Gastrocnemius medialis (tissue), 4 donors: ENCODE measurements at places on chromosomes 3 and 15. TPM values are rescaled to one million over a fixed set of nuclear protein-coding genes. Genes with fewer than 3 reads are reported as not detected.
A peak's percentile ranks its signal among the peaks of the same experiment; 100 is the strongest.

ZNF662 gene
- 0.86 TPM for total RNA-seq

STAC gene
- total RNA-seq: 1.6 TPM

VEPH1 gene
- not detected for total RNA-seq

DBR1 gene
- total RNA-seq: 6.7 TPM

GABPB1 gene
- total RNA-seq: 7.4 TPM

AP3S2 gene
- total RNA-seq: 48.4 TPM

SYNPR gene
- not detected for total RNA-seq

GOLGA8Q gene
- total RNA-seq: 0.97 TPM

CEP63 gene
- total RNA-seq: 22.2 TPM

TTLL13 gene
- total RNA-seq: not detected

- H3K27ac ChIP-seq: peak overlapping the region; percentile 98
- DNase-seq: peak; percentile 88
- peak overlapping the region; percentile 98 for H3K4me3 ChIP-seq
- H3K27me3 ChIP-seq: no peaks in the 10 kb centered on the region
- H3K36me3 ChIP-seq: no peaks in the 10 kb centered on the region
Observed at GRCh38 chr15:75452865-75453702, 1.6 kb upstream of the SIN3A start.

DNA sequence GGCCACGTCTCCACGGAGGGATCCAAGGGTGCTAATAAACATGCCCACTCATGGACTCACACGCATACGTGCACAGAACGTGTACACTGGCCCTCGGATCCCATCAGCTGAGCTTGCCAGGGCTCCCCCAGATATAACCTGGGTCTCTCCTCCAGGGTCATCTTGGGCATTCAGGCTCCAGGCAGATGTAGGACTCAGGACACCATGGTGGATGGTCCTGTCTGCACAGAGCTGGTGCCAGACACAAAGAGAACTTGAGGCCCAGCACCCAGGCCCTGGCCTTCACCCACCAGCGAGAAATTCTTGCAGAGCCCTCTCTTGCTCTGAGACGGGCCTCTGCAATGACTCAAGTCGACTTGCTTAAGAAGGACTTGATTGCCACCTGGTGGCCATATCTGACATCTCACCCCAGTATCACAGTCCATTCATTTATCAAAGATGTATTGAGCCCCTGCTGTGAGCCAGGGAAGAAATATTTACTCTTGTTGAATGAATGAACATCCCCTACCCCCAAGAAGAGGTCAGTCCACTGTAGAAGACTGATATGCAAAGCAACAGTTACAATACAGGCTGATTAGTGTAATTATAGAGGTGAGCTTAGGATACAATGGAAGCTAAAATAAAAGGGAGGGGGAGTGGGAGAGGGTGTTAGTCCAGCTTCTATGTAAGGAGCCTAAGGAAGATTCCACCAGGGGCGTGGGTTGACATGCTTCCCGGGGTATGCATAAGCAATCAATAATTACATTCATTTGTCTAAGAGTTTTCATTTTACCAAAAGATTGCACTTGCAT, 34.2 kb upstream of the VPS8 start:
- H3K4me1 ChIP-seq: no peaks in the 10 kb centered on the region
- no peaks in the 10 kb centered on the region for H3K36me3 ChIP-seq
- H3K4me3 ChIP-seq: no peak overlapping the region
- no peak overlapping the region for H3K27ac ChIP-seq
- no peaks in the 10 kb centered on the region for H3K27me3 ChIP-seq

GRCh38 chr3:58668247-58668646, 1.7 kb upstream of the FAM3D start:
- no peak for DNase-seq
- H3K4me3 ChIP-seq: no peak overlapping the region
- H3K27me3 ChIP-seq: no peaks in the 10 kb centered on the region
- no peaks in the 10 kb centered on the region for H3K4me1 ChIP-seq
- no peak overlapping the region for H3K27ac ChIP-seq

DNA sequence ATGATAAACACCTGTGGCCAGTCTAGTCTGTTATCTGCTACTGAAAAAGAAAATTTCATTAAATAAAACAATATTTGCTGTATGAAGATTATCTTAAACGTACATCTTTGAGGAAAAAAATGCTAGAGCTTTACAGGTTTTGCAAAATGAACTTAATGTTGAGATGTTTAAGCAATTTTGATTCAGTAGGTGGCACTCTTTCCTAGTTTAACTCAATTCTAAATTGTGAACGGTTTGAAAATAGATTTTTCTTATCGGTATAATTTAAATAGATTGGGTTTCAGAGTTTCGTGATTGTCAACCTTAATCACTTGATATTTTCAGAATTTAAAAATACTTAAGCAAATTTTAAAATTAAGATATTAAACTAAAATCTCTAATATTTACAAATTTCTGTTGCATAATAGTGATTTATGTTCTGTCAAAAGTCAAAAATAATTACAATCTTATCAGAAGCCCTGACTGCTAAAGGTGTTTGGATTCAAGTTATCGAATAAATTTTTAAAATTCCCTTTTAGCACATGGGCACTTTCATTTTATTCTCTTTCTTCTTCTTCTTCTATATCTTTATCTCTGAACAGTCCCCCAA, 7.0 kb upstream of the RNF111 start:
- H3K27me3 ChIP-seq: no peaks in the 10 kb centered on the region
- H3K36me3 ChIP-seq: no peaks in the 10 kb centered on the region
- H3K4me1 ChIP-seq: no peaks in the 10 kb centered on the region
- no peak overlapping the region for H3K4me3 ChIP-seq
- DNase-seq: no peak

GRCh38 chr3:41574900-41575299, 375.6 kb downstream of the CTNNB1 start:
- no peak for DNase-seq
- no peaks in the 10 kb centered on the region for H3K4me1 ChIP-seq
- no peaks in the 10 kb centered on the region for H3K36me3 ChIP-seq
- H3K4me3 ChIP-seq: no peak overlapping the region
- H3K27me3 ChIP-seq: no peaks in the 10 kb centered on the region

- peak; percentile 43 for DNase-seq
- no peaks in the 10 kb centered on the region for H3K27me3 ChIP-seq
- H3K27ac ChIP-seq: no peak overlapping the region
- H3K36me3 ChIP-seq: no peaks in the 10 kb centered on the region
- H3K4me1 ChIP-seq: peaks cover 5% of the 10 kb centered on the region
Observed at GRCh38 chr3:27666708-27667107, 55.4 kb downstream of the EOMES start.

DNA sequence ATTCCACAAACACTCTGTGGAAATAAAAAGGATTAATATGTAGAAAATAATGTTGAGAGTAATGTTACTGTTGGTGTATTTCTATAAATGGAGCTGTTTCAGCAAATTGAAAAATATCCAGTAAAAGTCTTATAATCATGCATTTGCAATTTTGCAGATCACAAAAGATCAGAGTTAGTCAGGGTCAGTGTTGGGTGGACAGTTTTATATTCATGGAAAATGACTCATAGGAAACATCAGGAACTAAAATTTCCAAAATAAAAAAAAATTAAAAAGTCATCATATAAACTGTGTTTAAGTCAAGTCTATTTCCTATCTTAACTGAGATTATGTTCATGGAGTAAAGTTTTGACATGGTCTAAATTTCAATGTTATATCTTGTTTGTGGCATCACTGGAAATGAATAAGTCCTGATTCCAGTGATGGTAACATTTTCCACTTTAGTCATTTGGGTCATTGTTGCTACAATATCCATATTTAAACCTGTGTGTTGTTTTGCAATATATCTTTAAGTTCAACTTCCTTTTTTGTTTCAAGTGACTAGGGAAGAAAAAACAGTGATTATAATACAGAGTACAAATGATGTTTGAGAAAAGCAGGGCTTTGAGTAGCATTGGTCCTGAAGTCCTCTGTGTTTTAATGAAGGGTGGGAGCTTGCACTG, 37.8 kb downstream of the MITF start:
- no peak for DNase-seq
- no peak overlapping the region for H3K27ac ChIP-seq
- no peak overlapping the region for H3K4me3 ChIP-seq
- peaks cover 66% of the 10 kb centered on the region for H3K4me1 ChIP-seq

DNA sequence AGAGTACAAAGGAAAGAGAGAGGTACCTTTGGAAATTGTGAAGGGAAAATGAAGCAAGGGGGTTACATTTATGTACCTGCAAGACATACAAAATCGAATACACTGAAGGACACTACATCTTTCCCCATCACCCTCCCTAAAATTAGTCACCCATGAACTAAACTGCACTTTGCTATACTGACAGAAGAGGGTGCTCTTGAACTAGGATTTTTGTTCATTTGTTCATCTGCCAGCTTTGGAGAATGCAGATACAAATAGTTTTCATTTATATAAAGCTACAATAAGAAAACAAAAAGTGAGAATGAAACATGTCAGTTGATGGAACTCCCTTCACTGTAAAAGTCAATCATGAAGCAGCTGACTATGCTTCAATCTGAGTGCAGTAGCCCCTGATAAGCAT, 55.7 kb downstream of the PCCB start:
- H3K4me3 ChIP-seq: no peak overlapping the region
- no peak overlapping the region for H3K27ac ChIP-seq
- no peaks in the 10 kb centered on the region for H3K4me1 ChIP-seq
- H3K27me3 ChIP-seq: no peaks in the 10 kb centered on the region
- no peak for DNase-seq

GRCh38 chr15:70337277-70338186, 239.8 kb upstream of the TLE3 start:
- H3K27ac ChIP-seq: no peak overlapping the region
- H3K27me3 ChIP-seq: no peaks in the 10 kb centered on the region
- no peaks in the 10 kb centered on the region for H3K4me1 ChIP-seq
- no peak overlapping the region for H3K4me3 ChIP-seq

GRCh38 chr15:91465086-91465485, 365.0 kb downstream of the SV2B start:
- no peak overlapping the region for H3K4me3 ChIP-seq
- no peaks in the 10 kb centered on the region for H3K4me1 ChIP-seq
- no peak overlapping the region for H3K27ac ChIP-seq
- H3K36me3 ChIP-seq: no peaks in the 10 kb centered on the region

DNA sequence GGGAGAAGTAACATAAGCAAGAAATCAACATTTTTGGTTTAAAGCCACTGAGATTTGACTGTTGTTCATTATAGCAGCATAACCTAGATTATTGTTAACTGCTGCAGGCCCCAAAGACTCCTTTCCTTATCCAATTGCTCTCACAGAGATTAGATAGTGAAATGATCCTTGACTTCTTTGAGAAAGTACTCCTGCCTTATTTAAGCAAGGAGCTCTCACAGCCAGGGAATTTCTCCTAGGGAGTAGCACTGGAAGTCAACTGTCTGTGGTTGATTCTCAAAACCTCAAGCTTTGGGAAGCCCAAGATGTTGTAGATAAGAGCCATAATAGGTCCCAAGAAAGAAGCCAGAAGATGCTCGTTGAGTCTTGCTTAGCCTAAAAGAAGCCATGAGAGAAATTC, 151.8 kb upstream of the TSC22D2 start:
- no peaks in the 10 kb centered on the region for H3K27me3 ChIP-seq
- H3K4me3 ChIP-seq: no peak overlapping the region
- H3K27ac ChIP-seq: peak overlapping the region; percentile 78
- DNase-seq: no peak
- H3K4me1 ChIP-seq: peaks cover 40% of the 10 kb centered on the region

- no peaks in the 10 kb centered on the region for H3K36me3 ChIP-seq
- H3K27me3 ChIP-seq: no peaks in the 10 kb centered on the region
- DNase-seq: no peak
- H3K4me3 ChIP-seq: no peak overlapping the region
Observed at GRCh38 chr3:66592016-66592761, 91.4 kb upstream of the LRIG1 start.

- no peaks in the 10 kb centered on the region for H3K27me3 ChIP-seq
- H3K36me3 ChIP-seq: no peaks in the 10 kb centered on the region
- no peak for DNase-seq
- H3K4me3 ChIP-seq: no peak overlapping the region
- peak overlapping the region; percentile 29 for H3K27ac ChIP-seq
Observed at GRCh38 chr3:79246875-79247724, 520.7 kb downstream of the ROBO1 start.

GRCh38 chr15:91863621-91864255, 10.2 kb downstream of the SLCO3A1 start:
- no peaks in the 10 kb centered on the region for H3K27me3 ChIP-seq
- H3K27ac ChIP-seq: no peak overlapping the region
- no peak overlapping the region for H3K4me3 ChIP-seq
- H3K4me1 ChIP-seq: peaks cover 45% of the 10 kb centered on the region
- no peaks in the 10 kb centered on the region for H3K36me3 ChIP-seq

GRCh38 chr15:73518876-73519733, 76.1 kb downstream of the REC114 start:
- no peak overlapping the region for H3K27ac ChIP-seq
- DNase-seq: no peak
- H3K36me3 ChIP-seq: no peaks in the 10 kb centered on the region
- H3K4me3 ChIP-seq: no peak overlapping the region
- H3K27me3 ChIP-seq: no peaks in the 10 kb centered on the region

DNA sequence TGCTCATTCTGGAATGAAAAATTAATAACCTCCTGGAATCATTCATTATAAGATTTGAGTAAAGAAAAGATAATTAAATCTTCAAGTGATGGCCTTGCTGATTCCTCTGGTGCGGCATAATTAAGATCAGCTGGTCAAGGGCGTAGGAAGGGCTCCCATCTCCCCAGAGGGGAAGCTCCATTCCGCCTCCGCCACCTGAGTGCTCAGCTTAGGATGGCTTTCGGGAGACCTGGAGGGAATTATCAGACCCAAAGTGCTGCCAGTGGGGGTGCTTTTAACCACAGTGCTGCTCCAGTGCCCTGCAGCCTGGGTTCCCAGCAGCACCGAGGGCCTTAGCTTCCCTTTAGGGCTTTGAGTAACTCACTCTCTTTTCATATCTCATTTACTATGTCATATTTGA, 556.6 kb upstream of the RGMA start:
- H3K4me3 ChIP-seq: no peak overlapping the region
- no peak for DNase-seq
- no peaks in the 10 kb centered on the region for H3K4me1 ChIP-seq
- H3K27me3 ChIP-seq: no peaks in the 10 kb centered on the region

- no peak overlapping the region for H3K4me3 ChIP-seq
- H3K36me3 ChIP-seq: no peaks in the 10 kb centered on the region
- no peak overlapping the region for H3K27ac ChIP-seq
- no peaks in the 10 kb centered on the region for H3K4me1 ChIP-seq
- no peaks in the 10 kb centered on the region for H3K27me3 ChIP-seq
Observed at GRCh38 chr3:124409650-124410275, 320.5 kb upstream of the UMPS start.

DNA sequence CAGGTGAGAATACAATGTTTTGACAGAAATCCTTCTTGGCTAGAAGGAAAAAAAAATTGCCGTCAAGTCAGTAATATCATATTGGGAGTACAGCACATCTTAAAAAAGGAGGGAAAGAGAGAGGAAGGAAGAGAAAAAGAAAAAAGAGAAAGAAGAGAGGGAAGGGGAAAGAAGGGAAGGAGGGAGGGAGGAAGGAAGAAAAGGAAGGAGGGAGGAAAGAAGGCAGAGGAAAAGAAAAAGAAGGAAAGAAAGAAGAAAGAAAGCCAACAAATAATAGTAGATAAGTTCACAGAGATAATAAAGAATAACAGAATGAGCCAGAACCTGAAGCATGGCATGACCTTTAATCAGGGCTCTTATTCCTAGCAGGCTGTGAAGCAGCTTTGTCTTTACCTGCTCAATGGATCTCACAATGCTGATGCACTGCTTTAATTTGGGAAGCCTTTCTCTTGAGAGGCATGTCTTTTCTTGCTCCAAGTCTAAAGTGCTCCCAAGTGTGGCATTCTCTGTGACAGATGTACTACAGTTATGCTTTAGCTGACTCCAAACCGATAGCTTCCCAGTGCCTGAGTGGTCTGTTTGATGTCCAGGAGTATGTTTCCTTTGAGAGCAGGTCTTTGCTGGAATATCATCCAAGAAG, 114.9 kb downstream of the IQCH start:
- H3K4me1 ChIP-seq: no peaks in the 10 kb centered on the region
- H3K36me3 ChIP-seq: no peaks in the 10 kb centered on the region
- no peaks in the 10 kb centered on the region for H3K27me3 ChIP-seq
- no peak for DNase-seq
- no peak overlapping the region for H3K27ac ChIP-seq
